CD4-positive, alpha-beta T cell treated with Interleukin-4 for 4 hours (primary cell): ENCODE measurements at places on chromosomes 7 and 10.

GRCh38 chr7:82443547-82444219 is at the start of gene CACNA2D1:
Gene CACNA2D1, minus strand, starts transcription at chr7:82443777.
- no peak for DNase-seq

DNA sequence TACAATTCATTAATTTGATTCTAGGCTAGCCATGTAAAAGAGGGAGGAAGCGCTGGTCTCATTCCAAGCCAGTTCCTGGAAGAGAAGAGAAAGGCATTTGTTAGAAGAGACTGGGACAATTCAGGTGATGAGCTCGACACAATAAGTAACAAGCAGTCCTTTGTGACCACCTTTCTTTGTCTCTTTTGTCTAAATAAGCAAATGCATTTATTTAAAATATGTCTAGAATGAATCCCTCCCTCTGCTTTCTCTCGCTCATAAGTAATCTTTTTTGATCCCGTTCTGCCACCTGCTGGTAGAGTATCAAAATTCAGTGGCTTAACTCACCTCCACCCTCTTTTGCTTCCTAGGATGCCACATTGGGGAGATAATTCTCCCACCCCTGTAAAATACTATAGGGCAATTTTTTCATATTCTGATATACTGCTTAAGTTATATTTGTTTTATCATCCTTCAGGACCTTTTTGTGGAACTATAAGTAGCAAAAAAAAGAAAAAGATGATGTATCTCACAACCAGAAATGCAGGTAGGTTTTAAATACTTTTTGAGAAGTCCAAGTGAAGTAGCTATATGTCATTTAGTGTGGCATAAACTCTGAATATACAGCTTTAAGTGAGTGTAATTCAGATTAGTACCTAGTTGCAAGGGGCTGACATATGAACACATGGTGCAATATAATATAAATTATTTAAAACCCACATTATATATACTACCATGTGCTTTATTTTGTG is 91.5 kb downstream of the GSDME start:
- DNase-seq = peak; percentile 56

GRCh38 chr7:26978146-26978545 is 113.8 kb upstream of the SKAP2 start:
- DNase-seq = no peak

- DNase-seq = no peak
Measured at GRCh38 chr10:100864978-100865377, 47.8 kb upstream of the SLF2 start.

DNA sequence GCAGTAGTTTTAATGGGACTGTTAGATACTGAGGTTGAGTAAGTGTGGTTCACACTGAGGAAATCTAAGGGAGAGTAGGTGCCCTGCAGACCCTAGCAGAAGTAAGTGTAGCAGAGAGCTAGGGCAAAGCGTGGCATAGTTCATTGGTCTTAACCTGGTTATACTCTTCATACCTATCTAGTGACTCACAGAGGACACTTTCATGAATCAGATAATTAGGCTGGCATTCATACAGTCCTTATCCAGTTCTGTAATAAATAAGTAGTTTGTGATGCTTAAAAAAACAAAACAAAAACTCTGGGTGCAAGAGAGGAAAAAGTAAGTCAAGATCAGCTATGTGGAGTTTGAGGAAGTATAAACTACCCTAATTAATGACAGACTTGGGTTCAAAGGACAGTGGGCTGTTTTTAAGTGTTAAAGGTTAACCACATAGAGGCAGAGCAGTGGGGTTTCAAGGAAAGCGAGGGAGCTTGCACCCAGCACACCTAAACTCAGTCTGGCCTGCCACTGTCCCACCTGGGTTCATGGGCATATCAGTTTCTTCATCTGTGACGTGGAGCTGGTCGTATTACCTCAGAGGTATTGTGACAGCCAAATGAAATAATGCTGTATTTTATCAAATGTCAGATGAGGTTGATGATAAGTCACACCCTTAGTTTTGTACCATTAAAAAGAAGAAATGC is 27.1 kb downstream of the LMTK2 start:
- no peak for DNase-seq

DNA sequence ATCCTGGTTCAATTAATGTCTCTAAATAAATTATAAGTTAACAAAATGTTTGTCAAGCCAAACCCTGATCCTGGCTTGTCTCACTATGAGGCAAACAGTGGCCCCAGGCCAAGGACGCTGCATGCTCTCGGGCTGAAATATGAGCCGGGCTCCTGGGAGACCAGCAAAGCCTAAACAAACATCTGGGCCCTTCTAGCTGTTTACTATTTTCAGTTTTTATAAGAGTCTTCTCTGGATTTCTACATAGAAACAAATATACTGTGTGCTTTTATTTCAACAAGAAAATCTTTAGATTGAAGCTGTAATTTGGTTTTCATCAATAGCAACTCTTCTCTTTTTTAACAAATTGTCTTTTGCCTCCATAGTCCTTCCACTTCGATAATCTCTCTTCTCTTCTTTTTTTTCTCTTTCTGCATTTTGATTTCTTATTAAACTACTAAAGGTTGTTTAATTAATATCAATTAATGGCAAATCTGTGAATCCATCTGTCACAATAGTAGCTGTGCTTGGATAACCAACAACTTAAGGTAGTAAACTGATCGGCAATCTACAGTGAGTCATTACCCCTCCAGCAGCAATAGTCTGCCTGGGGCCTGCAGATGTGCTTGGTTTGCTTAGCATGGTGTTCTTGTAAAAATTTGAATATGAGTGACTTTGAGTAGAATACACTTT is 83.3 kb upstream of the DNAJC1 start:
- DNase-seq = no peak

DNA sequence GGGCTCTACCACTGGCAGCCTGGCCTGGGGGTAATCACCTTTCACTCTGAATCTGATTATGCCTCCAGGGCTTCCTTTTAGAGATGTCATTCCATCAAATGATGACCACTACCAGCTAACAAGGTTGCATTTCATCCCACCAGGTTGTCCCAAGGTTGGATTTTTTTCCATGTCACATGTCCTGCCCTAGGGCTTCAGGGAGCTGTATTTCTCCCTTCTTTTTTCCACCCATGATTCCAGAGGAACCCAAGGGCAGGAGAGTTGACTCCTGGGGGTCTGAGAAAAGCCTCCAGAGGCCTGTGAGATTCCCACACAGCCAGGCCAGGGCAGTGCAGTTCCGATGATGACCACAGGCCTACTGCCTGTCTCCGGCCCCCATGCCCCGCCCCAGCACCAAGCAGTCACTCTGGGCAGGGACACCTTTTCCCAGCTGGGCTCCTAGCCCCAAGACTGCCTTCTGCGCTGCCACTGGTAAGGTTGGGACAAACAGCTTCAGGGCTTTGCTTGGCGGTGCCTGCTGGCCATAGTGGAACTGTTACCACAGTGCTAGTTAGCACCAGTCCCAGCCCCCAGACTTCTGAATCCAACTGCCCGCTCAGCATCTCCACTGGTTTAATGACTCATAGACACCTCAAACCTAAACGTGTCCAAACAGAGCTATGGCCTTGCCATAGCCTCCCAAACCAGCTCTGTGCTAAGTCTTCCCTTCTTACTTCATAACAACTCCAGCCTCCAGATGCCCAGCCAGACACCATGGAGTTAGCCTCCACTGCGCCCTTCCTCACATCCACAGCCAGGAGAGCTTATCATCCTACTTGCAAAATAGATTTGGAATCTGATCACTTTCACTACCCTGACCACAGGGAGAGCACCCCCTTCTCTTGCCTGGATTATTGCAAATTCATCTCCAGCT is 133.7 kb downstream of the ARHGAP22 start:
- DNase-seq = no peak

DNA sequence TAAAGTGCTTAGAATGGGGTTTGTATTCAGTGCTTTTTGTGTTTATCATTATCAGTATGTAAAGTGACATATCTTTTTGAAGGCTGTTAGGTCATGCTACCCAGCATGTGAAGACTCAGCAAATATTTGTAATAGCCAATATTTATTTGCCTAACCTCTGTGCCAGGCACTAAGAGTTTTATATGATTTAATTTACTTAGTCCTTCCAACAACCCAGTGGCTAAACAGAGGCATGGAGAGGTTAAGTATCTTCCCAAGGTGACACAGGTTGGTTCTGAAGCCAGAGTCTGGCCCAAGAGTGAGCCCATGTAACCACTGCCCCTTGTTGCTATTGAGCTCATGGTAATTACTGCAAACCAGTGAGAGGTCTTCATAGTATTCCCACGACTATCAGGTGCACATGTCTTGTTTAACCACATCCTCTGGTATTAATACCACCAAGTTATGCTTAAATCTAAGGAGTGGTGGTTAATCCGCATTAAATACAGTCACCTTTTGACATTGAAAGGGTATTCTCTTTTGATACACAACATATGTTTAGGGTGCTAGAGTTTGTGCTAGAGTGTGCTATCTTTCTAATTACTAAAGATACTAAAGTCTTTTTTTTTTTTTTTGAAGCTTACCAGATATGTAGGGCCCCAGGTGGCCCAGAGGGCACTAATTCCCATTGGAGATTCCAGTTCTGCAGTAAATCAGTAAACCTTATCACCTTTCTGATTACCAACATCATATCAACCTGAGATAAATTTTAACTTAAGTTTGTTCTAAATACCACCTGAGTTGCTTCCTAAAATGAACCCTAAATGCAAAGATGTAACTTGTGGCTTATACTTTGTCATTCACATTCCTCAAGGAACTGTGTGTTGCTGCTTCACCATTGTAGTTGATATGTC is 2.9 kb downstream of the ADD3 start:
- no peak for DNase-seq

DNA sequence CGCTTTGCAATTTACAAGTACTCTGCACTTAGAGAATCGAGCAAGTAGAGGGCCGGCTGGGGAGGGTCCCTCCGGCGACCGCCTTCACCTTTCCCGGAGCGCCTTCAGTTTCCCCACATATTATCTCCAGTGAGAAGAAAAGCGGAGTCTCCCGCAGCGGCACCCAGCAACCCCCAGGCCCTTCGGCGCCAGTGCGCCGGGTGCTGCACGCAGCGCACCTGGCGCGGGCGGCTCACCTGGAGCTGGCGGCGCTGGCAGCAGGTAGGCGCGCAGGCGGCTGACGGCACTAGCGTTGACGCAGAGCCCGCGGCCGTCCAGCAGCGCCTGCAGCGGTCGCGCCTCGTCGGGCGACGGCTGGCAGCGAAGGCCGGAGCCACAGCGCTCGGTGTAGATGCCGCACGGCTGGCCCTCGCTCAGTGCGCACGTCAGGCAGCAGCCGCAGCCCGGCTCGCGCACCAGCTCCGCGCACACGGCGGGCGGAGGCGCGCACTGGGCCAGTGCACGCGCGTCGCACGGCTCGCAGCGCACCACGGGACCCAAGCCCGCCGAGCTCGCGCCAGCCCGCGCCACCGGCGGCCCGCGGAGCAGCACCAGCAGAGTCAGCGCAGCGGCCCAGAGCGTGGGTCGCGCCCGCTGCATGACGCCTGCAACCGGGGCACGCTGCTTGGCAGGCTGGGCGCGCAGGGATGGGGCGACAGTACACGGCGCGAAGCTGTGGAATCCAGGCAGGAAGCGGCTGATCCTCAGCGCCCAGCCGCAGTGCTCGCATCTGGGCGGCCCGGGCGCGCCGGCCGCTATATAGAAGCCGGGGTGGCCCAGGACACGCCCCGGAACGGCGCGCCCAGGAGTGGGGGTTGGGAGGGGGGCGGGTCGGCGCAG is at the start of gene IGFBP3:
TSS of gene IGFBP3 (minus strand) at position 771 of the 879 bp plus-strand sequence. CDS start at position 639, 132 bp downstream.
- peak; percentile 18 for DNase-seq

- DNase-seq = no peak
Measured at GRCh38 chr10:78898341-78899097, 170.2 kb upstream of the ZMIZ1 start.

GRCh38 chr7:732094-732541 is 5.0 kb upstream of the PRKAR1B start:
- no peak for DNase-seq

DNA sequence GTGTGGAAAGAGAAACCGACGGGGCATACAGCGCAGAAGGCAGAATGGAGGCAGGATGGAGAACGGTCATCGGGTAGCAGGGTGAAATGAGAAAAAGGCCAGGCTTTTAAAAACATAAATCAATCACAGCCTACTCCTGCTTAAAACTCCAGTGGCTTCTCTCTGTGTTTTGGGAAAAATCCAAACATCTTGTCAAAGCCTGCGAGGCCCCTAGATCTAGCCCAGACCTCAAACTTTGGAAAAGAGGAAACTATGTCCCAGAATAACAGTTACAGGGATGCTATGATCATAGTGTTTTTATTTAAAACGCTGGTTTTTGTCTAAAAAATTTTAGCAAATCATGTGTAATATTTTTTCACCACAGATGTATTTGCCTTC is 41.1 kb downstream of the PPP1R3C start:
- DNase-seq = no peak

GRCh38 chr10:79452174-79452611 is 6.8 kb upstream of the ZCCHC24 start:
- DNase-seq = no peak

DNA sequence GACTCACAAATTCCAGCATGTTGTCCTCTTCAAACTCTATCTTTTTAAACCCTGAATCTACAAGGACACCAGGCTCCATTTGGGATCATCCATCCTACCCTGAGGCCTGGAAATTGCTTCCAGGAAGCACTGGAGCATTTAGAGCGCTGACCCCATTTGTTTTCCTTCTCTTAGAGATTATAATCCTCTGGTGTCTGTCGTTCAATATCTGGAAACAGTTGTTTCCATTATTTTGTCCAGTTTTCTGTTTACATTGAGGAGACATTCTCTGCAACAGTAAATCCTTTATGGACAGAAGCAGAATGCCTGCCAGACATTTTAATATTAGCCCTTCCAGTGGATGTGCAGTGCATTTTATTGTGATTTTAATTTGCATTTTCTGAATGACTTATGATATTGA is 119.4 kb upstream of the MEOX2 start:
- DNase-seq = no peak

- DNase-seq = no peak
Measured at GRCh38 chr7:155124706-155125105, 54.6 kb downstream of the HTR5A start.

DNA sequence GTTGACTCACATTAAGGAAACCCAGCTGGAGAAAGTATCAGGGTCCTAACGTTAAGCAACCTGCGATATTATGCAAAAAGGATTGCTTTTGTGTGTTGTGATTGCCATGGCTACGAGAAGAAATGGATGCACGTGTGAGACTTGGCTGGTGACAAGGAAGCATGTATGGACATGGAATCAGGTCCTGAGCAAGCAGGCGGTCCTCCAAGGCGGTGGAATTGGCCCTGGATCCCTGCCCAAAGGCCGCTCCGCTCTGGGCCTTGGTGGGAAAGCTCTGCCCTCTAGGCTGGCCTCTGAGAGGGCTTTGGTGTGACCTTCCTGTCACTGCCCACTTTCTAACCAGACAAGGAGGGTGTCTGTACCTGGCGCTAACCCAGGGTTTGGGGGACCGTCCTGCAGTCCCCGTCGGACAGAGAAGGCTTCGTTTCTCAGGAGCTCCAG is 192.1 kb downstream of the EBF3 start:
- no peak for DNase-seq
